ENCODE measurements at places on chromosomes 7 and 10.

GRCh38 chr7:116540743-116541142 lies 15.9 kb downstream of the CAV1 start:
- no peaks in the 10 kb centered on the region for H3K36me3 ChIP-seq
- H3K4me1 ChIP-seq = no peaks in the 10 kb centered on the region
- no peak overlapping the region for H3K4me3 ChIP-seq
- H3K27ac ChIP-seq = no peak overlapping the region
- H3K27me3 ChIP-seq = no peaks in the 10 kb centered on the region

GRCh38 chr7:37363536-37364491 lies 84.8 kb downstream of the ELMO1 start:
- H3K27ac ChIP-seq = no peak overlapping the region
- DNase-seq = no peak
- H3K27me3 ChIP-seq = no peaks in the 10 kb centered on the region
- no peaks in the 10 kb centered on the region for H3K36me3 ChIP-seq

DNA sequence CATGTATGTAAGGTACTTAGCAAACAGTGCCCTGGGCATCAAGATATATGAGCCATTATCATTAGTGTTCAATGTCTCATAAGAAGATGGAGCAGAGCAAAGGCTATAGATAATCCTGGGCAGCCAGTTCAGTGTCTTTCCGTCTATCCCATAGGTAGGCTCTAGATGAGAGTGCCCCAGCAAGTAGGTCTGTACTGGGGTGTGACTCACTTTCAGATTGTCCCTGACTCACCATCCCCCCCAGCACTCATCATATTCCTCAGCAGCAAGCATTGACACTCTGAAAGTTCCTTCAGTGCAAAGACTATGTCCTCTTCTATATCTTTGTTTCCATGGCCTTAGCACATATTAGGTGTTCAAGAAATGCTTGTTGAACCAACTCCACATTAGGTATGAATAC lies 20.0 kb upstream of the FAM204A start:
- no peaks in the 10 kb centered on the region for H3K4me1 ChIP-seq
- no peak overlapping the region for H3K4me3 ChIP-seq
- no peak overlapping the region for H3K27ac ChIP-seq

DNA sequence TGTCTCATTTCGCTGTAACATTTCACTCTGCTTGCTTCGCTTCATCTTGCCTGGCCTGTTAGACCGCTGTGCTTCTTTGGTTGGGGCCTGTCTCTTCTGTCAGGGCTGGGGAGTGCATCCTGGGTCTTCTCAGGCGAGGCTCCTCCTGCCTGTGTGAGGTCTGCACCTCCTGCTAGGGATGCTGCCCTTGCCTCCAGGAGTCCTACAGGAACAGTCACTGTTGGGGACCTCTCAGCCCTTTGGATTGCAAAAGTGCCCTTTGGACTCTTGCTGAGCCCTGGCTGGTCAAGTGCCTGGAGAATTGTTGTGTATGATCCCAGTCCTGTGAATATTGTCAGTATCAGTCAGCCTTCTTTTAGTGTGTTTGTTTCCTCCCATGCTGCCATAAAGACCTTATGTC lies 84.1 kb downstream of the MDFIC start:
- H3K27me3 ChIP-seq = no peaks in the 10 kb centered on the region
- peaks cover 16% of the 10 kb centered on the region for H3K4me1 ChIP-seq
- H3K36me3 ChIP-seq = no peaks in the 10 kb centered on the region
- DNase-seq = peak; percentile 16
- no peak overlapping the region for H3K4me3 ChIP-seq

DNA sequence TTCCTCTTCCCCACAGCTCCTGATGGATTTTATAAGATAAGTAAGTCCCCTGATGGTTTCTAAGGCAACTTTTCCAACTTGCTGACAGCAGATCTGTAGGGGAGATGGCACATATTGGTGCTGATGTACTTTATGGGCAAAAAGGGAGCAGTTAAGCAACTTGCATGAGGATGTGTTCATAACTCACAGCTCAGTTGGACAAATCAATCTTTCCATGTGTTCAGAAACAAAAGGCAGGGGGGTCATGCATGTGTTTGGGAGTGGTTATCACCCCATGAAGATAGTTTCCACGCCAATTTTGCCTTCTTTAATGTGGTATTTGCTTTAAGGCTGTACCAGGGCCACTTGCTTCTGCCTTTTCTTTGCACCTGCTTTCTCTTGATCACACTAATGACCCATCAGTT lies 6.1 kb downstream of the RBM20 start:
- no peaks in the 10 kb centered on the region for H3K36me3 ChIP-seq
- peaks cover 3% of the 10 kb centered on the region for H3K27me3 ChIP-seq
- no peak for DNase-seq
- no peaks in the 10 kb centered on the region for H3K4me1 ChIP-seq
- no peak overlapping the region for H3K27ac ChIP-seq

DNA sequence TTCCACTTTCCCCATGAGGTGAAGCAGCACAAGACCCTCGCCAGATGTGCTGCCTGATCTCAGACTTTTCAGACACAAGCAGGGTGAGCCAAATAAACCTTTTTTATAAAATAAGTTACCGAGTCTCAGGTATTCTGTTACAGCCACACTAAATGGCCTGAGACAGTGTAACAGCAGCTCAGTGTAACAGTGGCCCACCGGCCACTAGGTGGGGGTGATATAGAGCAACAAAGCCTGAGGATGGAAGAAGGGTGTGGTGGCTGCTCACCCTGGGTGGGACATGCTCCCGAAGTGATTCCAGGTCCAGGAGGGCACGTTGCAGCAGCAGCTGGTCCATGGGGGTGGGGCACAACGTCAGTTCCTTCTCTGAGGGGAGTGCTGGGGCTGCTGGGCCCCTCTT lies 44.6 kb downstream of the BMS1 start:
- DNase-seq = no peak
- peaks cover 35% of the 10 kb centered on the region for H3K36me3 ChIP-seq
- H3K4me3 ChIP-seq = no peak overlapping the region
- H3K27ac ChIP-seq = no peak overlapping the region

GRCh38 chr10:125038637-125039036 lies 96.7 kb downstream of the ZRANB1 start:
- H3K27me3 ChIP-seq = no peaks in the 10 kb centered on the region
- peak; percentile 83 for DNase-seq
- H3K36me3 ChIP-seq = no peaks in the 10 kb centered on the region
- peak overlapping the region; percentile 55 for H3K27ac ChIP-seq
- H3K4me3 ChIP-seq = no peak overlapping the region

DNA sequence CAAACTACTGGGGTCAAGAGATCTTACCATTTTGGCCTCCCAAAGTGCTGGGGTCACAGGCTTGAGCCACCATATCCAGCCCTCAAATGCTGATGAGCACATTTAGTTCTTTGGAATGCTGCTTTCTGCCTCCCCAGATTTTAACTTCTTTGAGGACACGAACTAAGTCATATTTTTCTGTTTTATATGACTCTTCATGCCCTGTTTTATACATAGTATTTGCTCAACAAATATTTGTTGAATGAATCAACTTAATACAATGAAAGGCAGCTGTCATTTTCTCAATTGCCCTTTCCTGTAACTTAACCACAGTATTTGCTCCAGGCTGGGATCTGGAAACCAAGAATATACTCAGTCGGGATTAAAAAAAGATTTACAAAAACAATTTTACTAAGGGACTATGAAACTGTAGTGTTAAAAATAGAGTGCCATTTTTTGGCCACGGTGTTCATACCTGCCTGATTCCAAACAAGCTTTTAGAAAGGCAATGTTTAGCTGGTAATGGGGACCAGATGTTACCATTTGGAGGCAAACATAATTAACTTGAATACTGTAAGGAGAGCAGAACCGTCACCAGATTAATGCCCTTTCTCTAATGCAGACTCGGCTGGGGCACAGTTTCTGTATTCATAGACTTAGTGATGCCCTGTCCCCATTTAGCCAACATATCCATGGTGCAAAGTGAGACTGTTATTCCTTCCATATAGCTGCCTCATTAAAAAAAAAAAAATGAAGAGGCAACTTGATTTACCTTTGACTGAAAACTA lies 117.6 kb downstream of the NRP1 start:
- no peak overlapping the region for H3K27ac ChIP-seq
- no peak overlapping the region for H3K4me3 ChIP-seq
- DNase-seq = no peak
- H3K4me1 ChIP-seq = no peaks in the 10 kb centered on the region
- H3K36me3 ChIP-seq = no peaks in the 10 kb centered on the region

DNA sequence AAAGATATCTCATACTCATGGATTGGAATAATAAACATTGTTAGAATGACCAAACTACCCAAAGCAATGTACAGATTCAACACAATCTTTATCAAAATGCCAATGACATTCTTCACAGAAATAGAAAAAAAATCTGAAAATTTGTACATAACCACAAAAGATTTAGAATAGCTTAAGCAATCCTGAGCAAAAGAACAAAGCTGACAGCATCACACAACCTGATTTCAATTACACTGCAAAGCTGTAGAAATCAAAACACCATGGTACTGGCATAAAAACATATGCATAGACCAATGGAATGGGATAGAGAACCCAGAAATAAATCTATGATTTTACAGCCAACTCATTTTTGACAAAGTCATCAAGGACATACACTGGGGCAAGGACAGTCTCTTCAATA lies 130.0 kb upstream of the TMEM72 start:
- DNase-seq = no peak
- no peaks in the 10 kb centered on the region for H3K36me3 ChIP-seq
- no peaks in the 10 kb centered on the region for H3K27me3 ChIP-seq
- no peak overlapping the region for H3K27ac ChIP-seq

GRCh38 chr7:48004032-48004431 lies 24.6 kb upstream of the HUS1 start:
- DNase-seq = no peak
- no peaks in the 10 kb centered on the region for H3K36me3 ChIP-seq
- H3K27ac ChIP-seq = no peak overlapping the region

DNA sequence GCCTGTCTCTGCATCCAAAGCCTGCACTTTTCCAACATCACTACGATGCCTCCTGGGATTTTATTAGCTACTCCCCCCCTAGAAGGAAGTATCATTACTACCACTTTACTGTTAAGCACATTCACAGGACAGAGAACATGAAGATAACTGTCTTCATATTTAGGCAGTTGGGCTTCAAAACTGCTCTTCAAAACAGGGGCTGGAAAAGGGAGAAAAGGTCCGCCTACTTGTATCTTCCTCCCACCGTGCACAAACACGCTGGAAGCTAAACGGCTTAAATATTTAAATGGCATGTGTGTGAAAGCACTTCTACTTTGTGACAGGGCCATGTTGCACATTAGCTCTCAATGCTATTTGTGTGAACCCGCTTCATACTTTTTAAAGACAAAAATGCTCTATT lies 999 bp downstream of the ITIH5 start:
- H3K27me3 ChIP-seq = no peaks in the 10 kb centered on the region
- no peak for DNase-seq
- no peak overlapping the region for H3K27ac ChIP-seq
- no peak overlapping the region for H3K4me3 ChIP-seq
- H3K36me3 ChIP-seq = no peaks in the 10 kb centered on the region
- peaks cover 16% of the 10 kb centered on the region for H3K4me1 ChIP-seq

- DNase-seq = no peak
- no peak overlapping the region for H3K4me3 ChIP-seq
- no peaks in the 10 kb centered on the region for H3K4me1 ChIP-seq
- H3K36me3 ChIP-seq = no peaks in the 10 kb centered on the region
- H3K27me3 ChIP-seq = no peaks in the 10 kb centered on the region
Observed at GRCh38 chr10:86109421-86109820, 257.2 kb downstream of the GRID1 start.

Measured in body of pancreas (tissue), 4 donors.